Adrenal gland (tissue), 19 donors: ENCODE measurements at places on chromosomes 4 and X. TPM values are rescaled to one million over a fixed set of nuclear protein-coding genes. Genes with fewer than 3 reads are reported as not detected.

The ZAR1 gene
- total RNA-seq: 0.22 TPM

GRCh38 chrX:56920338-56920997 lies 74.9 kb downstream of the SPIN3 start:
- no peak for DNase-seq

The SH3RF1 gene
- 7.7 TPM for total RNA-seq

- no peak for DNase-seq
Observed at GRCh38 chrX:51917604-51918003, 24.2 kb downstream of the MAGED1 start.

GRCh38 chrX:40240844-40241243 lies 143.1 kb upstream of the BCOR start:
- no peak for DNase-seq

DNA sequence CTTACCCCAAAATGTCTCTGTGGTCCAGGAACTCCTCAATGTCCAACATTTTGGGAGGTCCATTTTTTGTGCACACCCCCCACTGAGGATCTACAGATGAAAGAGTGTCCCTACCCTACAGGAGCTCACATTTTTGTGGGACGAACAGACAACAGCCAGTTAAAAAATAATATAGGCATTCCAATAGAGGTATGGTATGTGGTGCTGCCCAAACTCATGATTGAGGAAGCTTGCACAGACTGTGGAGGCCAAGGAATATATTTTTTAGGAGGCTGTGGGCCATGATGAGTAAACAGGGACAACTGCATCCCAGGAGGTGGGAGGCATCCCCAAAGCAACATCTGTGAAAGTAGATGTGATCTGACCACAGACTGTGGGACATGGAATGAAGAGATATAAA lies 181.0 kb upstream of the HCCS start:
- no peak for DNase-seq

- no peak for DNase-seq
Observed at GRCh38 chr4:27007507-27007906, 146.9 kb downstream of the STIM2 start.

- DNase-seq: no peak
Observed at GRCh38 chrX:6857749-6858148, 289.8 kb upstream of the STS start.

DNA sequence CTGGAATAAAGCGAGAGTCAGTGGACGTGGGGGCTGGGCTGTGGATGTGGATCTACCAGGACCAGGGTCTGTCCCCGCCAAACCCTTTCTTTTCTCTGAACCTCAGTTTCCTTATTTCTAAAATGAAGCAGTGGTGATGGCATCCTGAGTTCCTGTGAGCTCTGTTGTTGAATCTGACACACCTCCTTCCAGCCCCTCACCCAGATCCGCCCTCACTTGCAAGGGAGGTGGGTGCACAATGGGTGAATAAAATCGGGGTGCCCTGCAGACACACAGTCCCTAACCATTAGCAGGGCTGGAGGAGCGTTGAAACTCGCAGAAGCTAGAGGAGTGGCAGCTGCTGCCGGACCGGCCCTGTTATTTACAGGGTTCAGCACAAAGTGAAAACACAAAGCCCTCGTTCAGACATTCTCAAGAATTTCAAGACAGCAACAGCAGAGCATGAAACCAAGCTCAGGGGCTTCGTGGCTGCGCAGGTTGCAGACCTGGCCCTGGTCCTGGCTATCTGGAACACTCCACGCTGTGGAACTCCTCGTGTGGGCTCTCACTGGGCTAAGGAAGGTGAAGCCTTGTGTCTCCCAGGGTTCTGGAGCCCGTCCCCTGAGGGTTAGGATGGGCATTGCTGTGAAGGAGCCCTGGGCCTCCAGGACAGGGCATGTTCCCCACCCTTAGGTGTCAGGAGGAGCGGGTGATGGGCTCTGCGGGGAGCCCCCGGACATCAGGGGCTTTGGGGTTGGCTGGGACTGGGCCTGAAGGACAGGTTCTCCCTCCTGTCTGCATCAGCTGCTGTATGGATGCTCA lies 42.9 kb downstream of the PSAPL1 start:
- DNase-seq: no peak

DNA sequence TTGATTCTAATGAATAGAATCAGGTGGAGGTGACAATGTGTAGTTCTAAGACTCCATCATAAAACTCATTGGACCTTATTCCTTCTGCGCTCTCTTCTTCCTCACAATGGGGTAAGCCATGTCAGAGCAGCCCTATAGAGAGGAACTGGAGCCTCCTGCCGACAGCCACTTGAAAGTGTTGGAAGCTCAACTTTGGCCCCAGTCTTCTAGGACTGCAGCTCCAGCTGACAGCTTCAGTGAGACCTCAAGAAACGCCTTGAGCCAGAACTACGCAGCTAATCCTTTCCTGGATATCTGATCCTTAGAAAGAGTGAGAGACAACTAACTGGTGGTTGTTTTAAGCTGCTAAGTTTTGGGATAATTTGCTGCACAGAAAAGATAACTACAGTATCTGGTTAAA lies 22.1 kb upstream of the ADH7 start:
- DNase-seq: no peak

DNA sequence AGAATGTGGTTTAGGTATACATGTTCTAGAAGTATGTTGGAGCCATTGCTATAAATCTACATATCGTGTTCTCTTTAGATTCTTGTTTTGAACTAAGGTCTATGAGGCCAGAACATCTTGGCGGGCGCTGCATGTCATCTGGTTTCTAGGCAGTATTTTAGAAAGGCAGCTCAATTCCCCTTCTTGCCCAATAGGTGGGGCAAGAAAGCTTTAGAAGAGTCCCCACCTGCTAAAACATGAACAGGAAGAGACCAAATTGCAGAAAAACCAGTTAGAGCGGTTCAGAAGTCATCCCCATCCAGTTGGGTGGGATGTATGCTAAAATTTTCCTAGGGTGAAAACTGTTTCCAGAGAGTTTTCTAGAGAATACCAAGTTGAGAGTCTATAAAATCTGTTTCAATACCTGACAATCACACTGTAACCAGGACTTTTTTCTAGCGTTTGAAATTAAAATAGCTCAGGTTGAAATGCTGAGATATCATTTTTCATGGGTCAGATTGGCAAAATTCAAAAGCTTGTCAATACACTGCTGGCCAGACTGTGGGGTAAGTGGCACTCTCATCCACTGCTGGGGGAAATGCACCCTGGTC lies 17.5 kb upstream of the SH3KBP1 start:
- no peak for DNase-seq

GRCh38 chr4:738781-739280 lies 33.2 kb downstream of the PCGF3 start:
- no peak for DNase-seq

The FREM3 gene
- total RNA-seq: not detected

GRCh38 chrX:19846995-19847790 lies 40.2 kb downstream of the SH3KBP1 start:
- DNase-seq: peak; percentile 79

DNA sequence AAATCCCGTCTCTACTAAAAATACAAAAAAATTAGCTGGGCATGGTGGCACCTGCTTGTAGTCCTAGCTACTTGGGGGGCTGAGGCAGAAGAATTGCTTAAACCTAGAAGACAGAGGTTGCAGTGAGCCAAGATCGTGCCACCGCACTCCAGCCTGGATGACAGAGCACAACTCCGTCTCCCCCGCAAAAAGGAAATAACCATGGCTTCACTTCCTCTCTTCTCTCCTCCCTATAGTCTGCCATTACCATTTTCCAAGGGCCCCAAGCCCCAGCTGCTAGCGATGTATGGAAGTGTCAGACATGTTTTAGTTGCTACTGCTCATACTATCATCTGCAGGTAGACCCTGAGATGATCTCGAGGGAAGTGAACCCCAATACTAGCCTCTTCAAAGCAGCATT lies 177.3 kb upstream of the FAM9B start:
- no peak for DNase-seq

- peak; percentile 20 for DNase-seq
Observed at GRCh38 chr4:100417565-100417964, 100.3 kb downstream of the EMCN start.

DNA sequence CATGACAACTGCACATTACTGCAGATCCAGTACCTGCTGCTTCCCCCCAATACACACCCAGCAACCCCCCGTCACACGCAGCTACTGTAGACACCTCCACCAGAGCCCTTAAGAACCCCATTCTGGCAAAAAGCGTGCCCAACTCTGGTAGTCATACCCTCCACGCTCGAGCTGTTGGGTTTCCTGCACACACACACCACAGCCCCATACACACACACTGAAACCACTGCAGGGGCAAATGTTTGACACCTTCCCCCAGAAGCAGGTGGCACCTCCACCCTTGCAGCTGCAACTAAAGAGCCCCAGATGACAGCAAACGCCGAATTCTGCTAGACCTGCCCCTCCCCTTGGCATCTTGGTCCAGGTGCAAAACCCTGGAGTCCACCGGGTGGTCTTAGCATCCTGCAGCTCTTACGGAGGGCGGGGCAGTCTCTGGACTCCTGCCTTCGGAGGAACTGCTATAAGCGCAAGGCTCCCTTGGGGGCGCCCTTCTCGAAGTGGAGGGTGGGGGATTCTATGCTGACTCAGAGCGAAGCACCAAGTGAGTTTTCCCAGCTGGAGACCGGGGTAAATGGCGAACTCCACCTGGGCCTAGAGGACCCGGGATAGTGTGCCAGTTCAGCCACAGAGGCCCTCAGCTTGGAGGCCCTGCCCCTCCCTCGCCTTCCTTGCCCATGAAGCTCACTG lies 1.5 kb downstream of the FRMPD3 start:
- DNase-seq: no peak

GRCh38 chr4:154939851-154940250 lies 158.8 kb downstream of the RBM46 start:
- no peak for DNase-seq

GRCh38 chr4:141036786-141037185 lies 96.5 kb downstream of the RNF150 start:
- no peak for DNase-seq

- DNase-seq: no peak
Observed at GRCh38 chrX:70026112-70026850, 23.5 kb downstream of the AWAT2 start.

The VMA21 gene
- total RNA-seq: 34.0 TPM

- no peak for DNase-seq
Observed at GRCh38 chr4:112916868-112917267, 132.6 kb upstream of the ANK2 start.

GRCh38 chr4:186931519-186931918 lies 207.9 kb upstream of the FAT1 start:
- no peak for DNase-seq
